ENCODE measurements at places on chromosomes 3 and 15.

DNA sequence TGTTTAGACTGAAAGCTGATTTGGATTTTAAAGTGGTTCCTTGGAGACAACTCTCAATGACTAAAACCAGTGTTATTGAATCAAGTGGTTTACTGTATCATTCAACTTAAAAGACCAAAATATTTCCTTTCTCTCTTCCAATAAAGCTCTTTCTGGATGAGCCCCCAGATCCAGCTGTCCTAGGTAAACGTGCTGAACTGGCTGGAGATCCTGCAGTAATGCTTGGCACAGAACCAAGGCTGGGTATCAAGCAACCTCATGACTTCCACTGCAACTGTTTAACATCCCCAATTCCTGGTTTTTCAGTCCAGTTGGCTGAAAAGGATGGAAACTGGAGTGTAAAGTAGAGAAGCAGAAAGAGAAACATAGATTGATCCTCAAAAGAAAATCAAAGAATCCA is 28.9 kb downstream of the SEC22C start:
- DNase-seq, result no peak

DNA sequence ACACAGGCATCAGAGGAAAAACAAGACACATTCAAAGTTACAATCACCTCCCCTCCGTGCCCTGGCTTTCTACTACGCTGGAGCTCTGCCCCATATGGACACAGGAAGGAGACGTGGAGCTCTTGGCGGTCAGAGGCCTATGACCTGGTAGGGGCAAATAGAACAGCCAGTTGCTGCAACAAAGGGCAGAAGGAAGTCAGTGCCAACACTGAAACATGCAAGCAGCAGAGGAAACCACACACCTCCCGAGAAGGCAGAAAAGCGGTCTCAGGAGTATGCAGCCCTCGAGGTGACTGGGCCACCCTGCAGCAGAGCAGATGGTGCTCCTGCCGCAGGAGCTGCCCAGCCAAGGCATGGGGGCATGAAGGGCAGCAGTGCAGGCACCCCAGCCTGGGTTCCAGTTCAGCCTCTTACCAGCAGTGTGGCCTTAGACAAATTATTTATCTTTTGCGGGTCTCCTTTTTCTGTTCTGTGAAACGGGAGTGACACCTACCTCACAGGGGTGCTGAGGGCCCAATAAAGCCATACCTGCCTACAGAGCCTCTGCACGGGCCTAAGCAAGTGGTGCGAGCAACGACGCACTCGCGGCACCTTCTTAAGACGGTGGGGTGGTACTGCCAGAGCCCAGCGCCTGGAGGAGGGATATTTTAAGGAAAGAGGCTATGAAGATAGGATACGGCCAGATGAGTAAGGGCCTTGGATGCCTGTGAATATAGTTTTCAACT is 8.6 kb downstream of the ZXDC start:
- DNase-seq, result no peak

DNA sequence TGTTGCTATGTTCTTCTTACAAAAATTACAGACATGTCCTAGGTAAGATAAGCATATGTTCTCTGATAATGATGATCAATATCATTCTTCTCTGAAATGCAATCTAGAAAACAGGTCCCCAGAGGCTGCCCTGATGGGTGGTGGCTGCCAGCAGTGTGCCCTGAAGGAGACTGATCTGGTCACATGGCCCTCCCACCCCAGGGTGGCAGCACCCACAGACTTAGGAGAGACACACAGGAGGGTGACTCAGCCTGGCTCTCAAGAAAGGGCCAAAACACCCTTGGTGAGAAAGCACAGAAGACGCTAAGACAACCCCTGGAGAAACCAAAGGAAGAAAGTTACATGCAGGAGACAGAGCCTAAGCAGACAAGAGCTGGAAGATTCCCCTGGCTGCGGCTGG is 203.7 kb downstream of the TJP1 start:
- DNase-seq, result no peak

DNA sequence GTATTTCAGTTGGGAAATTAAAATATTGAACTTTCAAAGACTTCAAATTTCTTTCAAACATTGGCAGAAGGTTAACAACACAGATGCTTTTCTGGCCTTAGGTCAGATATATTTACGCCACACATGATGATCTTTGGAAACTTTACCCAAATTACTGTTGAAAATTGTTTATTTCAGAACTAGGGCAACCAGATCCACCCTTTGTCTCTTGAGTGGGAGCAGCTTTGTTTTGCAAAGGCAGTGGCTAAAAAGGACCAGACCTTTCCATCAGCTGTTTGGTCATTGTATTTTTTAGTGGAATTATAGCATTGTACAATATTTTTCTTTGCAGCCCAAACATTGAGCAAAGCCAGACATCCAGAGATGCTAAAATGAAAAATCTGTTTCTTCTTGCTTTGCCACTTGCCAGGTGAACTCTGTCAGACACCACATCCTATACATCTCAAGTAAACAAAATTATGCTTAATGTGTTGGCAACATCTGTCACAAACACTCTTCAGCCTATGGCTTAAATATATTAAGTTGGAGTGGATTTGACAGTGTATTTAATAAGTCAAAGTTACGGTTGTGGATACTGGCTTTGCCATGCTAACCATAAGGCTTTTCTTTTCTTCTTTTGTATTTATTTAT is 651.9 kb downstream of the RBMS3 start:
- DNase-seq, result no peak

DNA sequence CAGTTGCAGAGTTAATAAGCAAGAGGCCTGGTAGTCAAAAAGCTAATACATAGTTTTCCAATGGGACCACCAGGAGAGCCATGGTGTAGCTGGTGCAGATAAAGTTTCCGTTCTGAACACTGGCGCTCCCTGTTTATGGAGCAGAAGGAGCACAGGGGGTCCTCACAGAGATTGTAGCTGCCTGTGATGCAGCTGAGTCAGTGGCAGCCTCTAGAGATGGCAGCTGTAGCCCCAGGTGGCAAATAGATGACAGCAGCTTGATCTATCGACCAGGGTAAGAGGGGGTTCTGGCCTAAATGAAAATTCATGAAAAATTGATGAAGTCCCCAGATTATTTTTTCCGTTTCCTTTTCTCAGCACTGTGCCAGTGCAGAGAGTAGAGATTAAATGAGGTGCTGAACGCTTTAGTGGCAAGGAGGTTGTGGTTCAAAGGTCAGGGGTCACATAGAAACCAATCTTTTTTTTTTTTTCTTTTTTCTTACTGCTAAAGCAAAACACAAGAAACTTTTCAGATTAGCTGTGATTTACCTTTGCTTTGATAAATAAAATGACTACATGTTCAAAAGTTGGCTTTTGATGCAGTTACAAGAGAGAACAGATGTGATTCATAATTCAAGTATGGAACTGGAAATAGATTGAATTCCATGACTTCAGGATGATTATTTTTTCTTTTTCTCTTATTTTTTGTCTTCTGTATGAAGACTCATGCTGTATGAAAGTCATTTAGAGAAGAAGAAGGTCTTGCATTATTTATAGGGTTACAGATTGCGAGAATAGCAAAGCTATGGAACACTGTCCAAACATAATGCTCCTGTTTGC is 63.3 kb downstream of the ROBO2 start:
- peak; percentile 21 for DNase-seq

GRCh38 chr3:127677541-127678314 is 5.0 kb downstream of the ABTB1 start:
- no peak for DNase-seq

GRCh38 chr3:42957573-42957972 is 21.5 kb upstream of the GASK1A start:
- DNase-seq, result no peak

GRCh38 chr3:170739410-170739809 is 130.6 kb downstream of the RPL22L1 start:
- no peak for DNase-seq

DNA sequence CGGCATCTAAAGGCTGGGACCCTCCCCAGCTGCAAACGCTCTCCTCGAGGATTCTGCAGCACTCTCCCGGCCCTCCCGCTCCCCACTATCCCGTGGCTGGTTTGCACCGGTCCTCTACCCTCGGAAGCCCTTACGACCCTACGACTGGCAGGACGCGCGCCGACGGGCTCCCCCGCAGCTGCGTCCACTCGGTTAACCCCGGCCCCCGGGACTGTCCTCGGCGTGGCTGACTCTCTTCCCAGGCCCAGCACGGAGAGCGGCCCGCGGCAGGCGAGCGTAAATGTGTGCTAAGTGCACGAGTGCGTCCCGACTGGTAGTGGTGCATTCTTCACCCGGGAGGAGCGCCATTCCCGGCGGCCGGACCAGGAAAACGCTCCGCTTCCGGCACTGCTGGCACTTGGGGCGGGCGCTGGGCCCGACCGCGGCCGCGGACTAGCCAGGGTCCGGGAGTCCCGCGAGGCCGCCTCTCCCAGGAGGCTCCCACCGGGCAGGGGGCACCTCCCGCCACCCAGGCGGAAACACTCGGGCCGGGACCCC is 508 bp downstream of the GORASP1 start:
- peak; percentile 51 for DNase-seq

- peak; percentile 63 for DNase-seq
Observed at GRCh38 chr3:100992231-100993012, 799 bp downstream of the ABI3BP start.

Data from HCEC 1CT (cell line).